Stimulated activated CD8-positive, alpha-beta memory T cell treated with anti-CD3 and anti-CD28 coated beads, Interleukin-7, amount 100 ng/mL, for 4 hours (primary cell): ENCODE measurements at places on chromosomes 11 and 22.
A peak's percentile ranks its signal among the peaks of the same experiment; 100 is the strongest.

GRCh38 chr11:100625041-100625440 lies 62.0 kb upstream of the ARHGAP42 start:
- no peak for DNase-seq

- no peak for DNase-seq
These were observed 16.8 kb downstream of the CUL5 start for GRCh38 chr11:108025387-108026080.

DNA sequence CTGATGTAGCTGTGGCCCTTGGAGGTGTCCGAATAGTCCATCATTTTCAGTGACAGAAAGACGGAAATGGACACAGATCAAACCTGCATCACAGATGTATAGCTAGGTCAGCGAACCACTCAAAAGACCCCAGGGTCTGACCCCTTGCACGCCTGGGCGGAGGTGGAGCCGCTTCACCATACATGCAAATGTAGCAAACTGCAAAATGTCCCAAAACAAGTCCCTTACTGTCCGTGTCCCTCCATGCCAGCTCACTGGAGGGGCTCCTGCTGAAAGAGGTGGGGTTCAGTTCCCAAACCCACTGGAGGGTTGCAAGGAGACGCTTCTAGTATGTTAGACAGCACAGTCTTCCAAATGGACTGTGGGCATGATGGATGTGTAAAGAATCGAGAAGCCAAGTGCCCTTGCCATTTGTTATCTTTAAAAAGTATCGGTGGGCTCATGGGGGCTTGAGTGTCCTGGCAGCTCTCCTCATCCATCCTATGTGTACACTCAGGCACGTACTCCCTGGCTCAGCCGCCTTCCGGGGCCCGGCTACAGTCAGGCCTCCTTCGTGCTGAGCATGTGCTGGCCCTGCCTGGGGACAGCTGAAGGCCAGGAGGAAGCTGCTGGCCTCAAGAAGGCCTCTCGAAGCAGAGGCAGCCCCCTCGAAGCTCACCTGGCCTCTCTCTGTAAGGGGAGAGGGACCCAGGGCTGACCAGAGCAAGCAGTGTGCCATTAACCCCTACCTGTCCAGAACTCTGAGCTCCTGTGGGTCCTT lies 20.2 kb upstream of the KCNQ1OT1 start:
- no peak for DNase-seq

DNA sequence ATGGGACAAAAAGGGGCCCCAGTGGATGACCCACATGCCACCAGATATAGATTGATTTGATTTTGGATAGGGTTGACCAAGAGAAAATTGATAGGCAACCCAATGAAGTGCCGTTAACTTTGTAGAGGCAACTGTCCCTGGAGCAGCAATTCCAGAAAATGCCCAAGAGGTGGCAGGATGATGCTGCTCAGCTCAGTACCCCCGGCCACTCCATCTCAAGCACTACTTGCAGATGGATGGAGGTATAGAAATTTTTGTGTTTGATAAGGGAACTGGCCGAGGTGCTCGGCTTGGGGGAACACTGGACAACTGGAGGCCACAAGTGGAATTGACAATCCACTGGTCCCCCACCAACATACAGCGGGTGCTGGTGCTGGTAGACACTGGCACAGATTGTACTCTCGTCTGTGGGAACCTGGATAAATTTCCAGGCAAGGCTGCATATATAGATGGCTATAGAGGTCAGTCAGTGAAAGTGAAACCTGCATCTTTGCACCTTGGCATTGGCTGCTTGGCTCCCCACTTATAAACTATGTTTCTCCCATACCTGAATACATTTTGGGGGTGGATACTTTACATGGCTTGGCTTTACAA lies 86.3 kb downstream of the CCDC83 start:
- DNase-seq: no peak

DNA sequence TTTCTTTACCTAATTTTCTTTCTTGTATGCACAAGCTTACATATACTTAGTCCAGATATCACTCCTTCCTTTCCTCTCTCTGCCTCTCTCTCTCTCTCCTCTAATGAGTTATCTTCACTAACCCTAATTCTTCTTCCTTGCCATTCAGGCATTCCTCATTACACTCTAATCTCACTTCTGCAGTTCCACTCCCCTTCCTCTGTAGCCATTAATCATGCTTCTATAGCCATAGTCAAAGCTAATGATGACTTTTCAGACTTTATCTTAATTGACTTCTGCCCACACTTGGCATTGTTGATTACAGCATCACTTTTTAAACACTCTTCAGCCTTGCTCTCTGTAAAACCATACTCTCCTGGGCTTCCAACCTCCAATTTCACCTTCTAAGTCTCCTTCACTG lies 35.3 kb upstream of the SC5D start:
- DNase-seq: no peak

DNA sequence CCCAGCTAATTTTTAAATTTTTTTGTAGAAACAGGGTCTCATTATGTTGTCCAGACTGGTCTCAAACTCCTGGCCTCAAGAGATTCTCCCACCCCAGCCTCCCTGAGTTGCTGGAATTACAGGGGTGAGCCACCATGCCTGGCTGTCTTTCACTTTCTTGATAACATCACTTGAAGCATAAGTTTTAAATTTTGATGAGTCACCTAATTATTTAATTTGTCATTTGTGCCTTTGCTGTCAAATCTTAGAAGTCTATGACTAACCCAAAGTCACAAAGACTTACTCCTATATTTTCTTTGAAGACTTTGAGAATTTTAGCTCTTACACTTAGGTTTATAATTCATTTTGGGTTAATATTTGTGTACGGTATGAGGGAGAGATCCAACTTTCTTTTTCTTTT lies 14.5 kb upstream of the MSANTD2 start:
- no peak for DNase-seq

GRCh38 chr11:76406359-76406758 lies 25.2 kb downstream of the GVQW3 start:
- no peak for DNase-seq

DNA sequence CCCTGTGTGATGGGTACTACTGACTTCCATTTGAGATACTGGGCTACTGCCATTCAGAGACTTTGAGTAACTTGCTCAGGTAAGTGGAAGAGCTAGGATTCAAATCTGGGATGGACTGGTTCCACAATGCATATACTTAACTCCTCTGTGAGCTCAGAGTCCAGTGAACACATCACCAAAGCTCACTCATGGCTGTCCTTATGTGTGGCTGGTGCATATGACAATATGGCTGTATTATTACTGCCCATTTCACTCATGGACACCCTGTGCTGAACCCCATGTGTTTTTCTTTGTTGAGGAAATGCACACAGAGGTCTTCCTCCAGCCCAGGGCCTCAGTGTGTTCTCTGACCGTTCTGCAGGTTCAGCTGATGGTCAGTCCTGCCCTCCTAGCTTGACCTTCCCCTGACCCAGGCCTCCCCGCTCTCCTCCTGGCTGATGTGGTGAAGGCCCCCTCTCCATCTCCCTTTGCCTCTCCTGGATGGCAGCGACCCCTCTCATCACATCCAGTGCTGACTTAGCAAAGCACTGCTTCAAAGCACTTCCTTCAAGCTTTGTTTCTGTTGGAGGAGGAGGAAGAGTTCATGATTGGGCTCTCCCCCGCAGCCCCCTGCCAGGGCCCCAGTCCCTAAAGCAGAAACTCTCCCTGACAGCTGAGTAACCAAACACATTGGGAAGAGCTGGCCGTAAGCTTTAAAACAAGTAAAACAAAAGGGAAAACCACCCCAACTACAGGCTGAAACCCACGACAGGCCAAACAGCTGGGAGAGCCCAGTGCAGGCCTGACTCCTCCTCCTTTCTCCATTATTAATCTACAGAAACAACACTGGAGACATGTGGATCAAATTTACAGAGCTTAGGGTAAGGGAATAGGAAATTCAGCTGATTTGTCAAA lies 101.2 kb downstream of the NAT10 start:
- no peak for DNase-seq

DNA sequence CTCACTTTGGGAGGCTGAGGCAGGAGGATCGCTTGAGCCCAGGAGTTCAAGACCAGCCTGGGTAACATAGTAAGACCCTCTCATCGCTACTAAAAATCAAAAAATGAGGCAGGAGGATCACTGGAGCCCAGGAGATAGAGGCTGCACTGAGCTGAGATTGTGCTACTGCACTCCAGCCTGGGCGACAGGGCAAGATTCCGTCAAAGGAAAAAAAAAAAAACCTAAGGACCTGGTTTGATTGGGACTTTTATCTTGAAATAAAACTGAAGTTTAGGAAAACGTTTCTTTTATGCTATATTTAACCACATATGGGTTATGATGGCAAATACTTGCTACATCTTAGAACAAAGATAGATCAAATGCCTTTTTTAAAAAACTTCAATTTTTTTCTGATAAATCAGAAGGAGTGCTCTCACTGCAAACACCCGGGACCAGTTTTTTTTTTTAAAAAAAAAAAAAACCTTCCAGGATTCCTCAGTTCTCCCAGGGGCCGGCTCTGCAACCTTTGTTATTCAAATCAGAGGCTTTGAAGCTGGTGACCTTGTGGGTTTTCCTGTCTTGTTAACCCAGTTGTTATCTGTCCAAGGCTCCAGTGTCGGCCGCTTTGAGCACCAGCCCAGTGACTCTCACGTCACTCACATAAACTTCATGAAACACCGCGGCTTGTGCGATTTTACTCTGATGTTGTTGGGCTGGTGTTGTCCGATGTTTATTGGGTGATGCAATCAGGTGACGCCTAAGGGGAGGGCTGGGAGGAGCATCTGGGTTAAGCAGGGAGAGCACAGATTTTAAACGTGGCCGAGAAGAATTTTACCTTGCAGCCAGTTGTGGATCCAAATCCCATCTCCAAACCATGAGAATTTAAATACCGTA lies 24.7 kb upstream of the SLC22A12 start:
- no peak for DNase-seq

GRCh38 chr11:57456960-57457642 lies 3.2 kb upstream of the RTN4RL2 start:
- DNase-seq: peak; percentile 52

DNA sequence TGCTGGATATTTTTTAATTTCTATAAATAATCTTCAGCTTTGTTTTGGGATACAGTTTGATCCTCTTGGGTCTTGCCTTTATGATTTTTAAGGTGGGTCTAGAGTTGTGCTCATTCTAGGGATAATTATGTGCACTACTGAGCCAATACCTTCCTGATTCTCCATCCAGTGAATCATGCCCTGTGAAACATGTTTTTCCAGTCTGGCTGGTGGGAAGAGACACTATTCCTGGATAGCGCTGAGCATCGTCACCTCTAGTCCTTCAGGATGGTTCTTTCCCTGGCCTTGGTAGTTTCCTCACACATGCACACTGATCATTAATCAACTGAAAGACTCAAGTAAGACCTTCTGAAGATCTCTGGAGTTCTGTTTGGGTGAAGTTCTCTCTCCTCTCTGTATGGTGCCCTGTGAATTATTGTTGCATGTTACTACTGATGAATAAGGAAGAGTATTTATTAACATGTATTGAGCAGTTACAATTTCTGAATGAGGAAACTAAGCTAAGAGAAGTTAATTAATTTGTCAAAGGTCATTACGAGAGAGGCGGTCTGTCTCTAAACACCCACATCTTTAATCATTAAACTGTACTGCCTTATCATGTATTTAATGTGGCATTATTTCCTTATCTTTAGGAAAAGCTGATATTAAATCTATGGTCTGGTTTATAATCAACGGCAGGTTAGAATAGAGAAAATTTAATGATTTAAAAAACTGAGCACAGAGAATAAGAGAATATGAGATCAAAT lies 39.1 kb upstream of the LIPT2 start:
- no peak for DNase-seq

- DNase-seq: no peak
These were observed 19.5 kb downstream of the PVALB start for GRCh38 chr22:36797374-36797773.

- DNase-seq: no peak
These were observed 146.2 kb upstream of the RASSF10 start for GRCh38 chr11:12862696-12863469.

GRCh38 chr11:25163421-25163820 lies 666.6 kb downstream of the LUZP2 start:
- no peak for DNase-seq

DNA sequence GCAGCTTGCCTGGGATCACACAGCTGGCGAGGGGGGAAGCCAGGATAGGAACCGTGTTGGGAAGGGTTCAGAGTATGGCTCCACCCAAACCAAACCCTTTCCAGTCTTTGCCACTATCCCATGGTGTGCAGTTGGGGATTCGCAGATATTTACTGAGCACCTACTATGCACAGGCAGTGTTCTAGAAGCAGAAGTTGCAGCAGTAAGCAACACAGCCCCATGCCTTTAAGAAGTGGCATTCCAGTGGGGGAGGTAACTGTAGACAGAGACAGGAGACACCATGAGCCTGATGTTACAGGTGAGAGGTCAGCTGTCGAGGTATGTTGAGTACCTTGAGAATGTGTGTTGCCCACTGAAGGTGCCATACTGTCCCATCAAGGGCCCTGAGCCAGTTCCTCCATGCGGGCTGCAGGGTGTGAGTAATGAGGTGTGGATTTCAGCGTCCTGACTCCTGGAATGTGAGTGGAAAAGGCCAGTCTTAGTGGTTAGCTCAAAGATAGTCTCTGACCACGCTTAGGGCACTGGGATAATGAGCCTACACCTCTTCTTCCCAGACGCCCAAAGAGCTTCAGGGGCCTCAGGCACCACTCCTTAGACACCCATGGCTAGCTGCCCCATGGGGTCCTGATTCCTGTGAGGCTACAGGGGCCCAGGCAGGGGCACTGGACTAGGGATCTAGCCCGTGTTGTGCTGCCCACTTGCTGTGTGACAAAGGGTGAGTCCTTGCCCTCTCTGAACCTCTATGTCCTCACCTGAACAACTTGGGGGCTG lies 71.8 kb upstream of the TP53I11 start:
- DNase-seq: no peak

DNA sequence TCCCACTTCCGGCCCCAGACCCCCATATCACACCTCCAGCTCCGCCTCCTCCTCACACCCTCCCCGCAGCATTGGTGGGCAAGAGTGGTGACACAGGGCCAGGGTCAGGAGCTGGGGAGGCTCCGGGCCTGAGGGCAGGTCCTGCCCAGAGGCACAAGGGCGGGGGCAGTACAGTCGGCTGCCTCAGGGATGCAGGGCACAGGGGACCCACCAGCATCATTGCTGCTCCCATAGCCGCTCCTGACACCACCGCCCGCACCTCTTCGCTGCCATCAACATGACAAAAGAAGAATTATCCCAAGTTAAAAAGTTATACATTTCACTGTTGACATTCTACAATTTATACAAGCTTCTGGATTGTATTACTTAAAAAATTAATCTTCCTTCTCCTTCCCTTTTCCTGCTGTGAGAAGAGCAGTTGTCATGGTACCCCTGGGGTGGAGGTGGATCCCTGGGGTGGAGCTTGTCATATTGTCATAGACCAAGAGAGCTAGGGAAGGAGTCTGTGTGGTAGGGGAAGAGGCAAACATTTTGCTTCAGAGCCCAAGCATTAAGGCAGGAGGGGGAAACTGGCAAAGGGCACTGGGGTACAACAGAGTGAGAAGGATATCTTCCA lies 4.1 kb downstream of the SBF2 start:
- DNase-seq: no peak
